ENCODE measurements at places on chromosomes 5 and 9.

DNA sequence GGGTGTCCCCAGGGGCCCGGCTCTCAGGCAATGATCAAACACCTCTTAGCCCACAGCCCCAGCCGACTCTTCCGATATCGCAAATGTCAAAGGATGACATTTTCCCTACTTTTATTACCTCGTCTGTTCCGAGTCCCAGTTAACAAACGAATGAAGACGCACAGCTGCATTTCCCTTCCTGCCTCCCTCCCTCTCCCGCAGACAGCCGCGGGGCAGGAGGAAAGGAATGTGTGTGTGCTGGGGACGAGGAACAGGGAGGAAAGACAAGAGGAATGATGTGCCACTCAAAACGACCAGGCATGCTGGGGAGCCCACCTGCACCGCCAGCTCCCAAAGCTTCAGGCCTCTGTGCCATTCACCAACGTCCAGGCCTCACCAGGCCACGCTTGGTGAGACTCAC lies 125.9 kb upstream of the SARDH start:
- no peak for DNase-seq

DNA sequence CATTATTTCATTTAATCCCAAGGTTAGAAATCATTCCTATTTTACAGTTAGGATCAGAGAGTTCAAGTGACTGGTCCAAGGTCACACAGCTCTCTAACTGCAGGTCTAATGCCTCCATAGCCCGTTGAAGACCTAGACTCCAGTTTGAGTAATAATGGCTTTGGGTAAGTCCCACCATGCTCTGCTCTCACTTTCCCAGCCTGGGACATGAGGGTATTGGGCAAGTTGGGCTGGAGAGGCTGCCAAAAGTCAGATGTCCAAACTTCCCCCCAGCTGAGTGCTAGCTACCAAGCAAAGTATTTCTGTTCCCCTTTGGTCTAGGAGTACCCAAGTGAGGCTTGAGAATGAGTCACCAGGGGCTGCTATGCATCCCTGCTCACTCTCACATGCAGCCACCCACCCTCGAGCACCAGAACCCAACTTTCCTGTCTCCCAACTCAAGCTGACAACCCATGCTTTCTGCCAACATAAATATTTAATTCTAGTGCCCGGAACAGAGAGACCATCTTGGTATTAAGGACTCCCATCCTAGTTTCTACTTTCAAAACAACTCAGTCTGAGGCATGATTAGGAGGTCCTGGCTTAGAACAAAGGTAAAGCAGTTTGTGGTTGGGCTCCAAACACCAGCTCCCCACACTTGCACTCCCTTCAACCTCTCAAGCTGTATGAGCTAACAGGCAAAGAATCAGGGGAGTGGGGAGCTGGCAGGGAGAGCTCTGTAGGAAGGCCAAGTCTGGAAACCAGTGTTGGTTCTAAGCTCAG lies 236.5 kb upstream of the TRIM32 start:
- DNase-seq: no peak

DNA sequence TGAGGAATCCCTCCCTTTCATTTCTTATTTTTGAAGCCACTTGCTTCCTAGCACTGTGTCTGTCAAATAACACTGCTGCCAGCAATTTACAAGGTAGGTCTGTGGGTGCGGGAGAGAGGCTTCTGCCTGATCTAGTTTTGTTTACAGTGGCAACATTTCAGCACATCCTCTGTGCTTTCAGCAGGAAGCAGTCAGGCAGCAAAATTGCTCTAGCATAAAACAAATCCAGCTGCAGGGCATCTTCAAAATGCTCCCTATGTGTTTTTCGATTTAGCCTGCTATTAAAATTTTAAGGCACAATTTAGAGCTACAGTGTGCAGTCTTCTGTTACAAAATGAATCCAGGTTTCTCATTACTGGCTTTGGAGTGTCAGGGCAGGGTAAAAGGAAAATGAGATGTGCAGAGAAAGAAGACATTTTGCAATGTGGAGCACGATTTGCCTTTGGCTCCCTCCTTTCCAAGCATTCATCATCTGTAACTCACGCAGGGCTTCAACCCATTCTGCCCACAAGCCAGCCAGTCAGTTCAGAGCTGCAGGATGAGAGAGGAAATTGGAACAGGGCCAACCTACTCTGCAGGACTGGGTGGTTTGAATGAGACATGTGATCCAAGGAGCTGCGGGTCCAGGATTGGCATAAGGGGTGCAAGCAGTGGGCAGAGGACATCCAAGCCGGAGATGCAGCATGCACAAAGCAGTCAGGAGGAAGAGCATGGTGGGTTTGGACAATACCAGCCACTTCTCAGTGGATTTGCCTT lies 143.4 kb upstream of the APC start:
- DNase-seq: no peak

- DNase-seq: no peak
Measured at GRCh38 chr9:89460551-89460950, 37.4 kb downstream of the SEMA4D start.

DNA sequence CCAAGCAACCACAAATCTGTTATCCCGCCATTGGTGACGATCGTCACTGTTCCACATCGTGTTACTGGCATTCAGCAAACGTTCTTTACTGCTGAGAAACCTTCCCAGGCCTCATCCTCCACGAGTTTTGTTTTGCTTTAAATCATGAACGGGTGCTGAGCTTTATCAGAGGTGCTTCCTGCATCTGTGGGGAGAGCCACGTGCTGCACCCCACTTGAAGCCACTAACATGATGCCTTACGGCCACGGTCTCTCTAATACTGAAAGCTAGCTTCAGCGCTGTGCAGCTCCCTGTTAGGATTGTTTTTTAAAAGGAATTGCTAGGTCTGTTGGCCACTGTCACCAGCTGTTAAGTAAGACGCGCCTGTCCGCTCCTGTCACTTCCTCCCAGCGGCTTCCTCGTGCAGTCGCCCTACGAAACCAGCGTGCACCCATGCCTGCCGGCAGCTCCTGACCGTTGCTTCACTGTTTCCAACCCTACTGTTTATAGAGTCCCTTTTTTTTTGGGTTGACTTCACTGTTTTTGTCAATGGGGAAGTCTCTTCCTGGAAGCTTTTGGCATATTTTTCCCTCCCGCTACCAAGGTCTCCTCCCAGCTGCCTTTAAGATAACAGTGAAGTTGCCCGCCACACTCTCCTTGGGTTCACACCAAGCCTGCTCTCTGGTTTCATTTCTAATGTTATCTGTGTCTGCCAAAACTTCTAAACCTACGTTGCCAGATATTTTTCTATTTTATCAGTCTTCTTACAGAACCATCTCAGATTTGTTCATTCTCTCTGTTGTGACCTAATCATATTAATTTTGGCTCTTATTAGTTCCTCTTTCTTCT lies 20.3 kb downstream of the LPCAT1 start:
- DNase-seq: no peak

GRCh38 chr9:70924895-70925547 lies 196.4 kb downstream of the TRPM3 start:
- no peak for DNase-seq

DNA sequence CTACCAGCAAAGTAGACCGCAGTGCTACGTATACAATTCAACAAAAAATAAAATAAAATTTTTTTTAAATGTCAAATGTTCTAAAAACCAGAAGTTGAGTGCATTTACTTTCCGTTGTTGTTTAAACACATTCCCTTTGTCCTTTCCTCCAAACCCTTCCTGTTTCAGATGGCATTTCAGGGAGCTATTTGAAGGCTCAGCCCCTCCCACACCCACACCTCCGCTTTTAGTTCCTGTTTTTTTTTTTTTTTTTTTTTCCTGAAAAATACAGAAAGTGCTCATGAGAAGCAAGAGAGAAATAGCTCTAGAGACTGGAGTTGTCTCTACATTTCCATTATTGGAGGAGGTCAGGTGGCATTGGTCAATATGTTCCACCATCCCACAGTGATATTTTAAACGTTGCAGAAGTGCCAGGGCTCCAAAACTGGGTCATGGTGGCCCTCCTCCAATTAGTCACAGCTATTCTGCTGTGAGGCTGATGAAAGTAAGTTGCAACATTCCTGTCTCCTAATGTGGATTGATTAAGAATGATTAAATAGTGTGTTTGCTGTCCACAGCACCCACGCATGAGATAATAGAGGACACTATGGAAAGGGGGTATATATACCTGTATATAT lies 106.9 kb downstream of the GABRG2 start:
- no peak for DNase-seq

DNA sequence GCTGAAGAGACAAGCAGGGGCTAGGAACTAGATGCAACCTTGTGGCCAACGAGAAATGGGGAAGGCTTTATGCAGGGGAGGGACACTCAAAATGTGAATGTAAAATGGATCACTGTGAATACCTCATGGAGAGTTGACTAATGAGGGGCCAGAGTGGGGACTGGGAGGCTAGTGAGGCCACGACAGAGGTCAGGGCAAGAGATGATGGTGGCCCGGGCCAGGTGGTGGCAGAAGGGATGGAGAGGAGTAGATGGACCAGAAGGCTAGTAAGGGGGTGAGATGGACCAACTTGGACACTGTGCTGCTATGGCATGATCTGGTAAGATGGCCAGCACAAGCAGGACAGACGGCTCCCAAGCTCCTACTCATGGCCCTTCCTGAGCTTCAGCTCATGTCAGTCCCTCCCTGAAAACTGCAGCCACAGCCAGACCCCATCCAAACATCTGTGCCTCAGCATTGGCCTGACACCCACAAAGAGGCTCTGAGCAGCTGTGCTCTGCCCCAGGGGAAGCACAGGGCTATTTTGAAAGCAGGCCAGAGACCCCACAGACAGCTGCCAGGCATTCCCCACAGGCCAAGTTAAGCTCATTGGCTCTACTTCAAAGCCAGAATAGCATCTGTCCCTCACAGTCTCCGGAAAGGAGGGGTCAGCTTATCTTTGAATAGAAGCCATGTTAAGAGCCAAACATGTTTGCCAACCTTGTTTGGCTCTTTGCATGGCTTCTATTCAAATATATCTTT lies 22.1 kb downstream of the P4HA2 start:
- DNase-seq: no peak

DNA sequence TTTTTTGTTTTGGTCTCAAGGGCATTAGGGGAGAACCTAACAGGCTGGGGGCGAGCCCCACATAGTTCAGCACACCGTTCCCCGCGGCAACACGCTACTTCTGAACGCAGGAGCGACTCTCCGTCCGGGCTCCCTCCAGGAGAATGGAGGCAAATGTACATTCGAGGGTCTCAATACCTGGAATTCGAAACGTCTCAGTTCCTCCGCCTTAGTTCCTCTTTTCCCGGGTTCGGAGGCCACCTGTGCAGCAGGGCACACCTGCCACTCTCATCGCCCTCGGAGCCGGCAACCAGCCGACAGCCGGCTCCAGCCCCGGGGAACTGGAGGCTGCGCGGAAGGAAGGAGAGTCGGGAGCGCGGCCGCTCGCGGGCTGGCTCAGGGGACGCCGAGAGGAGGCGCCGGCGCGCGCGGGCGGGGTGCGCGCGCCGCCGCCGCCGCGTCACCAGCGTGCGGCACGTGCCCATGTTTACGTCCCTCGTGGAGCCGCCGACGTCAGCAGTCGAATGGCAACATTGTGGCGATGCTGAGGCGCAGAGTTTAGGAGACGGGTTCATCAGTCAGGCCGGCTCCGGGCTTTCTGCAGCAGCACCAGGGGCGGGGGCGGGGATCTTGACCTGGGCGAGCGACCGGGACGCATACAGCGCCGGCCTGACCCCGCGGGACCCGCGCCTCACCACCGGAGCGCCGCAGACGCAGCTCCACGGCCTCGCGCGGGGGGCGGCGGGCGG lies at the start of gene JMY:
Gene JMY (plus strand): TSS at position 498 of the 728 bp plus-strand sequence. CDS start 520 bp downstream, outside the sequence.
- DNase-seq: peak; percentile 70

- no peak for DNase-seq
Measured at GRCh38 chr9:5510360-5510931, at the start of gene PDCD1LG2. Gene PDCD1LG2 (plus strand): TSS chr9:5510531. CDS start chr9:5522547, 12,016 bp downstream.

DNA sequence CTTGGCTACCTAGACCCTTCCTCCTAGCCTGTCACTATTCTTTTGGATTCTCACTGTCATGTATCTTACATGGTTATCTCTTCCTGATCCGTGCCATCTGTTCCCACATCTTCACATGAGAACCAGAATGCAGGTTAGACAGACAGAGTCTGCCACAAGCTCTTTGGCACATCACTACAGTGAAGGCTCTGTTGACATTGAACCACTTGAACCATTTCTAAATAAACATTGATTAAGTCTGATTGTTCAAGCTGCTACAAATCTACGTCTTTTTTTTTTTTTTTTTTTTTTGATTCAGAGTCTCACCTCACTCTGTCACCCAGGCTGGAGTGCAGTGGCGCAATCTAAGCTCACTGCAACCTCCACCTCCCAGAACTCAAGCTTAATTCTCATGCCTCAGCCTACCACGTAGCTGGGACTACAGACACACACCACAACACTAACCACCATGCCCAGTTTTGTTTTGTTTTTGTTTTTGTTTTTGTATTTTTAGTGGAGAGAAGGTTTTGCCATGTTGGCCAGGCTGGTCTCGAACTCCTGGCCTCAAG lies 85.1 kb upstream of the LRRTM2 start:
- DNase-seq: no peak

DNA sequence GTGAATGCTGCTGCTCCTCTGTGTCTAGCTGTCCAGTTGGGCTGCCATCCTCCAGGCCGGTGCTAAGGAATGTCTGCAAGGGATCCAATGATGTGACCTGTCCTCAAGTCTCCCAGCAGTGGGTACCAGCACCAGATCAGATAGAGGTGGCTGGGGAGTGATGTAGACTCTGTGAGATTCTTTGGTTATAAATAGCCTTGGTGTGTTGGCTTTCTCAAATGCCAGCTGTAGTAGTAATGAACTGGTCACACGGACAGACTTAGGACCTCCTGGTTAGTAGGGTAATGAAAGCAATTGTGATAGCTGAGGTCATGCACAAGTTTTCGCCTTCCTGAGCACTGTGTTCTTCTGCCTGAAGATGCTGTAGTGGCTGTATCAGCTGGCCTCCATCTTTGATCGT lies 29.9 kb upstream of the RANBP6 start:
- no peak for DNase-seq

GRCh38 chr5:104265531-104266140 lies 703.0 kb upstream of the NUDT12 start:
- no peak for DNase-seq

DNA sequence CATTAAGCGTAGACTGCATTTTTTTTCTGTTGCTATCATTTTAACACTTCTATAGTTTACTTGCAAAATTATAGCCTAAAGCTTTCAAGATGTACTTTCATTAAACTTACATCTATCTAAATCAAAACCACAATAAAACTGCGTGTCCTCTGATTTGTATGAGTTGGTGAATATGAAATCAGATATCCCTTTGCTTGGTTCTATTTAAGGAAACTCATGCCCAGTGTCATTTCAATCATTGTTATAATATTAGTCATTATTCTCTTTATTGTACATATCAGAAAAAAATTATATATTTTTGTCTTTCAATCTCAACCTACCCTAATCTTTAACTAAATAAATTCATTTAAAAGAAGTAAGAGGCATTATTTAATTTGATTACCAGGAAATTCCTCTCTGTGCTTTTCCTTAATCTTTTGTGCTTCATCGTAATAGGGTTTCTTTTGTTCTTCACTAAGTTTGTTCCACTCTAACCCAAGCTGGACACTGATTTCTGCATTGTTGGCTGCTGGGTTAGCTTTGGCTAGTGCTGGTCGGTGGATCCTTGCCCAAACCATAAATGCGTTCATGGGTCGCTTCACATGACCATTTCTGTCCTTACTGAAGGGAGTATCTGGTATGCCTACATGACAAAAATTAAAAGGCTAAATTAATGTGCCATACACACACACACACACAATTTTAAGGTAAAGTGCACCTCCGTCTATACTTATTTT lies 3.8 kb downstream of the SOX30 start:
- DNase-seq: no peak

GRCh38 chr9:96232539-96233241 lies 69.3 kb downstream of the HSD17B3 start:
- DNase-seq: no peak

- DNase-seq: no peak
Measured at GRCh38 chr9:107373809-107374208, 90.7 kb downstream of the RAD23B start.
